ENCODE measurements at places on chromosomes 5 and 9.

DNA sequence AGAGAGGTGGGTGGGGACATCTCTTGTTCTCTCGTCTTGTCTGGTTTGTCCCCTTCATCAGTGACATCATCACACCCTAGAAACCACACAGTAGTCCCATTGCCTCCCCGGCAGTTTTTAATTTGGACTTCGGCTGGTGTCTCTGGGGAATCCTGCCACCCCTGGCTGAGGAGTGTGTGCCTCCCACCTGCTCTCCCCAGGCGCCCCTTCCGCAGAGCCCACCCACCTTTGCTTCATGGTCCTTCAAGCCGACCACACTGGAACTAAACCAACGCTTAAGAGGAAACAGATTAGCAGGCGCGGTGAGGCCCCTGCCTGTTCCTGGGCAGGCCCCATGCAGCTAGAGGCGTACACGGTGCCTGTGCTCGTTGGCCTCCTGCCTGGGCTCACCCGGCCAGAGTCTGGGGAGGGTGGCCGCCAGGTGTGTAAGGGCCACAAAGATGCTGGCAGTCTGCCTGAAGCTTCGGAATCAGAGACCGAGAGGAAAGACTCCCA lies 107.6 kb upstream of the SPRY4 start:
- DNase-seq = no peak

- DNase-seq = peak; percentile 8
Measured at GRCh38 chr5:72956324-72957140, 691 bp downstream of the FCHO2 start.

DNA sequence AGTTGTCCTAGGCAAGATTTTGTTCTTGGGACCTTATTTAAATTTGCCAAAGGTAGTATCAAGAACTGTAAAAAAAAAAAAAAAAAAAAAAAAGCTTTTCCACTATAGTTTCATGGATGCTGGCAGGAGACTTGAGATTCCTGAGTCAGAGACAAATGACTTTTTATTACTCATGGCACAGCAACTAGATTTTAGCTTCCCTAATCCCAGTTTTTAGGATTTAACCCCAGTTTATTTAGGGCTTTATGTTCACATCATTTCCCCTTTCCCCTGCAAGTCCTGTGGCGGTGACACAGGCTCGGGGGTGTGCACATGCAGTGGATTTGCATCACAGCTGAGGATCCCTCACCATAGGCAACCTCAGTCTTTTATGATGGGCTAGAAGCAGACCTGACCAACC lies 144.9 kb downstream of the GOLPH3 start:
- no peak for DNase-seq

GRCh38 chr5:96961053-96961452 lies 25.2 kb downstream of the LNPEP start:
- DNase-seq = peak; percentile 70

- no peak for DNase-seq
Measured at GRCh38 chr5:43663916-43664315, 60.9 kb downstream of the NNT start.
